ENCODE measurements at places on chromosomes 4 and X.

- no peak for DNase-seq
Measured at GRCh38 chr4:32847461-32847860, 2127.3 kb downstream of the PCDH7 start.

DNA sequence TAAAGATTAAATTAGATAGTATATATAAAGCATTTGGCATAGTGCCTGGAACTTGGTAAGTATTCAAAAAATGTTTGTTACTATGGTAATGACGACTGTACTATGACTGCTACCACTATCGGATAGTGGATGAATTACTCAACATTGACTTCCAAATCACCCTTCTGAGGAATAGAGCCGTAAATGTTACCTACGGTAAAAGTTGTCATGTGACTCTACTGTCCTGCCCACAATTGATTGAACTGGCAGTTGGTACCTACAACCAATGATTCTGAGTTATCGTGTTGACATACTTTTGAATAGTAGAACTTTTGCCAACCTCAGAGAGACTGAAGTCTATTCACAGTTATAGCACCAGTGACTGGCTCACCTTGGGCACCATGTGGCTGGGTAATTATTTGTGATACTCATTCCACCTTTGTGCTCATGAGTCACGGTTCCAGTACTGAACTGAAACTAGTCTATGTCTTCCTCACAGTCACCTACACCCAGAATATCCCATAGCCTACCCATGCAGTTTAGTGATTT lies 185.5 kb upstream of the PITX2 start:
- DNase-seq: no peak

DNA sequence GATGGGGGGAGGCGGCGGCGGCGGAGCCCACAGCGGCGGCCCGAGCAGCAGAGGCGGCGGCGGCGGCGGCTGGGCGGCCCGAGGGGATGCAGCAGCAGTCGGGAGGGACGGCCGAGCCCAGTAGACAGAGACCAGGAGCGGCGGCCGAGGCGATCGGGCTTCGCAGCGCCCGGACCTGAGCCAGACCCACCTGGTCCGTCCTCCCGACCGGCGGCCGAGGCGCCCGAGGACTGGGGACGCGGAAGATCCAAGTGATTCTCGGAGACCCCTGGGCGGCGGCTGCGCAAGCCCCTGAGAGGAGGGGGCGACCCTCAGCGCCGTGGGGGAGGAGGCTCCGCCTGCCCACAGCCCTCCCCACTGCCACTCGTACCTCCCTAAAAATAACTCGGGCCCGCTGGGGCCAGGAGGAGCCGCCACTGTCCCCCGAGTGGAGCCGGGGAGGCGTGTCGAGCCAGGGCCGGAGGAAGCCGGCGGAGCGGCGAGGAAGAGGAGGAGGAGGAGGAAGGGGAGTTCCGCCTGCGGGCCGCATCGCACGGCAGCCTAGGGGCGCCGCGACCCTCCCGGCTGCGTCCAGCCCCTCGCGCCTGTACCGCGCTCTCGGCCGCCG lies 608 bp downstream of the RAPGEF2 start:
- DNase-seq: no peak

GRCh38 chr4:182126603-182127002 lies 116.6 kb upstream of the TENM3 start:
- no peak for DNase-seq

DNA sequence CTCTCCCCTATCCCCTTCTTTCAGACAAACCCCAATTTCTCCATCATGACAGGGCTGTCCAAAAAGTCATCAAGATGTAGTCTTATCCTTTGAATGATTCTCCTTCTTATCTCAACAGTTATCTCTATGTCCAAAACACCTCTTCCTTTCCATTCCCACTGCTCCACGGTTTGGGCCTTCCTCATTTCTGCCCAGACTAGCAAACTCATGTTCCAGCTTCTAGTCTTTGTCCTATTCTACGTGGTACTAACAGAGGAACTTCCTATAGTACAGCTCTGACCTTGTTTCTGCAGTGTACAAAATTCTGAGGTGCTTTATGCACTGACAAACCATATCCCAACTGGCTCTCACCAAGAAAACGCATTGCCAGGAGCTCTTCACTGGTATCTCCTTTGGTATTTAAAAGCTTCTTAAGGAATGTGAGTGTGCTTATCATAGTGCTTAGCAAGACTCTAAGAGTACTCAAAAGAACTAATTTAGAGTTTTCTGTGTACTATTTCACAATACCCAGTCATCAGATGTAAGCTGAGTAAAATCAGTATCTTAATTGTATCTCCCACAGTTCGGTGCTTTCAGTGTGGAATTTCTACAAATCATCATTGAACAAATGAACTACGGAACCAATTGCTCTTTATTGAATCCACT lies 65.5 kb downstream of the MAML3 start:
- no peak for DNase-seq

- no peak for DNase-seq
Measured at GRCh38 chr4:110294165-110294564, 95.8 kb upstream of the ELOVL6 start.

DNA sequence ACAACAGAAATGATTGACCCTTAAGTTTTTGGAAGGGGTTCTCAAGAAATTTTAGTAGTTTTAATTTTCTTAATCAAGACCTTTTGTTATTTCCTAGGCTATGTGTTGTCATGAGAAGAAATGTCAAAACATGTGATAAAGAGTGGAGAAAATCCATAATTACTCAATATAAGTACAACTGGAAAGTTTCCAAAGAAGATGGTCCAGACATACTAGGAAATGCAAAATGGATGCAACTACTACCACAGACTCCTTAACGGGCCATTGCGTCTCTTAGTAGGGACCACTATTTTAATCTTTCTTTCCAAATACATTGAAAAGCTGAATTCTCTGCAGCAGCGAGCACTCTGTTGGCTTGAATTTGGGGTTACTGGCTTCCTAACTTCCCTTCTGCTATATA lies 148.8 kb downstream of the NWD2 start:
- no peak for DNase-seq

DNA sequence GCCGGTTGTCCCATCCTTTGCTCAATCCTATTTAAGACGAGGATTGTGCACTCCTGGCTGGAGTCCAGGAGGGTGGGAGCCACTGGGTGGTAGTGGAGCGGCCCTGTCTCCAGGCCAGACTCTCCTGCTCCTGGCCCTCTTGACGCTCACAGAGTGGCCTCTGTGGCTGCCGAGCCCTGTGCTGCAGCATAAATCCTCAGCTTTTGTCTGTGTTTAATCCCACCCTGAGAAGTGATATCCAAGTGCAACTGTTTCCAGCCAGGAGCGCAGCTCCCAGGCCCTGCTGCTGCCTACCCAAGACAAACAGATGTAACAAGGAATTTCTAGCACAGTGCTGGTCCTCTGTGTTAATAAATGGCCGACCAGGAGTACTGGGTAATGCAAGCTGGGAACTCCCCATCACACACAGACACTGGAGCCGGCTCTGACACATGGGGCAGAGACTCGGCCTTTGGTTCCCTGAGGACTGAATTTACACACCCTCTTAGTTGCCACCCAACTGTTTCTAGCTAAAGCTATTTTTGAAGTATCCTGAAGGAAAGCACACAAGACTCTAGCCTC lies 85.3 kb downstream of the GATB start:
- DNase-seq: no peak
